ENCODE measurements at places on chromosomes 7 and 10.

- H3K4me3 ChIP-seq, result no peak overlapping the region
- no peaks in the 10 kb centered on the region for H3K27me3 ChIP-seq
- H3K4me1 ChIP-seq, result no peaks in the 10 kb centered on the region
- no peaks in the 10 kb centered on the region for H3K36me3 ChIP-seq
- no peak for DNase-seq
- H3K27ac ChIP-seq, result no peak overlapping the region
Observed at GRCh38 chr10:36358736-36359135, 716.6 kb upstream of the FZD8 start.

- no peak overlapping the region for H3K27ac ChIP-seq
- H3K27me3 ChIP-seq, result no peaks in the 10 kb centered on the region
- no peak overlapping the region for H3K4me3 ChIP-seq
- H3K36me3 ChIP-seq, result no peaks in the 10 kb centered on the region
- no peaks in the 10 kb centered on the region for H3K4me1 ChIP-seq
- DNase-seq, result no peak
Observed at GRCh38 chr7:83614112-83614511, 34.8 kb downstream of the SEMA3E start.

DNA sequence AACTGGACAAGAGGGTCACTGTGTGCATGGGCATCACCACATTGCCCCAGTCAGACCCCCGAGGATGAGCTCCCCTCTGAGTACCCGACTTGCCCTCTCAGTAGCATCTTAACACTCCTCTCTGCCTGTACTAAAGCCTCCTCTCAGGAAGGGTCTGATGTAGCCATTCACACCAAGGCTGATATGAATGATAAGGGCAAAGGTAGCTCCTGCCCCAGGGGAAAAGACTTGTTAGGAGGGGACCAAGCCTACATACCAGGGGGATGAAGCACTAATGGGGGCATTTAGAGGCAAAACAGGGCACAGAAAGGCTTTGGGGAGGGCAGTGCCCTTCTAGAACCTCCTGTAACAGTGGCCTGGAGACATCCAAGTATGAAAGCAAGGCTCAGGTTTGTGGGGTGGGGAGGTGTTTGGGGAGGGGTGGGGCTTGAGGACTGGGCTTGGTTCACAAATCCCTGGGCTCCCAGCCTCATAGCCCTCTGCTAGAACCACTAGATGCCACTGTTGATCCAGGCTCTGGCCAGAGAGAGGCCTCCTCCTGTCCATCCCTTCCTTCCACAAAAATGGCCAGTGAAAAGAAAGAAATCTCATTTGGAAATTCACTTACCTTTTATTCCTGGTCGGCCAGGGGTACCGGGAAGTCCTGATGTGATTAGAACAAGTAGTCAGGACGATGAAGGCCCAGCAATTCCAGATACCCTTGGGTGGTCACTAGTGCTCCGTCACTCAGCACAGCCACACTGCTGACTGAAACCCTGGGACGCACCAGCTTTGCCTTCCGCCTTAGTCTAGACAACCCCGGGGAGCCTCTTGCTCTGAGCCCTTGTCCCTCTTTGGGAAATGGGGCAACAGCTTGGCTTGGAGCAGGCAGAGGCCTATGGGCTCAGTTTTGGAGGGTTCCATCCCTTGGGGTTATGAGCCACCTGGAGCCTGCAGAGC lies 40.3 kb downstream of the COL17A1 start:
- H3K4me3 ChIP-seq, result no peak overlapping the region
- no peaks in the 10 kb centered on the region for H3K36me3 ChIP-seq
- H3K27ac ChIP-seq, result no peak overlapping the region
- no peak for DNase-seq
- H3K4me1 ChIP-seq, result no peaks in the 10 kb centered on the region

DNA sequence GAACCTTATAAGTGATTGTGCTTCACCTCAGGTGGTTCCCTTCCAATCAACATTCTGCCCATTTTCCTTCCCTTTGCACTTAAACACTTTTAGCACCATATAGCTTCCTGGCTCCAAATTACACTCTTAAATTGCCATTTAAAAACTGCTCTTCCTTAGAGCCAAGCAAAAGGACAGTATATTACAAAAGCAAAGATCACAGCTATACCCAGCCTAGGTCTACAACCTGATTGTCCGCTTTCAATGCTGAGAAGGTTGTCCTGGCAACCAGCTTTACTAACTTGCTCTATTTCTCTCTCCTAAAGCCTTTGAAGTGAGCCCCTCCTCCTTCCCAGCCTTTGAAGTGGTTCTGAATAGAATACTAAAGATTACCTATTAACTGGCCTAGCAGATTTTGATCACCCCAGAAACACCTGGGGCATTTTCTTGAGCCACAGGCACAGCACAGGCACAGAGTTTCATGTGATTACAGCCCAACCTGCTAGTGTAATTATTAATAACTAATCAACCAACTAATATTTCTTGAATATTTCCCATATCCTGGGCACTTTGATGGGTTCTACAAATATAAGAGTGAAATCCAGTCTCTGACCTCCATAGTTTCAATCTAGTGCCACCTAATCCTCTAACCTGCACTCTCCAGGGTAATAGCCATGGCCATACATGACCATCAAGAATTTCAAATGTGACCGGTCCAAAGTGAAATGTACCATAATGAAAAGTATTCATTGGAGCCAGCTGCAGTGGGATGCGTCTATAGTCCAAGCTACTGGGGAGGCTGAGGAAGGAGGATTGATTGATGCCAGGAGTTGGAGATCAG lies 63.6 kb upstream of the TRIM24 start:
- no peak overlapping the region for H3K4me3 ChIP-seq
- no peaks in the 10 kb centered on the region for H3K36me3 ChIP-seq
- no peaks in the 10 kb centered on the region for H3K27me3 ChIP-seq
- H3K4me1 ChIP-seq, result no peaks in the 10 kb centered on the region
- H3K27ac ChIP-seq, result no peak overlapping the region

DNA sequence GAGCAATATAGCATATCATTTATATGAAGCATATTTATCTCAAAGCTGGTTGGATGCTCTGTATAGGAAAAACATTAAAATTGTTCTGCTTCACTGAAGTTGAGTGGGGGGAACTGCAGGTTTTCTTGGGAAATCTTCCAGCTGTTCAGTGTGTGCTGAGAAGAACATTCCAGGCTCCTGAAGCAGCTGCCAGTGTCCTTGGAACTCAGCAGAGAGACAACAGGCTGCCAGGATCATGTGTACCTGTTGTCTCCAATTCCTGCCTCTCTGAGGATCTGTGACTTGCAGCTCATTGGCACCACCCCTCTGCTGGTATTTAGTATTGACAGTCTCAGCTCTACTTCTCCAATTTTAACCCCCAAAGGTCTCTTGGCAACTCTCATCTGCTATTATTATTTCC lies 42.3 kb upstream of the PRKG1 start:
- peaks cover 30% of the 10 kb centered on the region for H3K4me1 ChIP-seq
- H3K36me3 ChIP-seq, result no peaks in the 10 kb centered on the region
- DNase-seq, result no peak
- no peak overlapping the region for H3K4me3 ChIP-seq
- H3K27me3 ChIP-seq, result no peaks in the 10 kb centered on the region

- no peak overlapping the region for H3K27ac ChIP-seq
- no peaks in the 10 kb centered on the region for H3K27me3 ChIP-seq
- DNase-seq, result no peak
- H3K4me3 ChIP-seq, result no peak overlapping the region
- H3K36me3 ChIP-seq, result no peaks in the 10 kb centered on the region
Observed at GRCh38 chr7:7438851-7439250, 96.8 kb downstream of the COL28A1 start.

DNA sequence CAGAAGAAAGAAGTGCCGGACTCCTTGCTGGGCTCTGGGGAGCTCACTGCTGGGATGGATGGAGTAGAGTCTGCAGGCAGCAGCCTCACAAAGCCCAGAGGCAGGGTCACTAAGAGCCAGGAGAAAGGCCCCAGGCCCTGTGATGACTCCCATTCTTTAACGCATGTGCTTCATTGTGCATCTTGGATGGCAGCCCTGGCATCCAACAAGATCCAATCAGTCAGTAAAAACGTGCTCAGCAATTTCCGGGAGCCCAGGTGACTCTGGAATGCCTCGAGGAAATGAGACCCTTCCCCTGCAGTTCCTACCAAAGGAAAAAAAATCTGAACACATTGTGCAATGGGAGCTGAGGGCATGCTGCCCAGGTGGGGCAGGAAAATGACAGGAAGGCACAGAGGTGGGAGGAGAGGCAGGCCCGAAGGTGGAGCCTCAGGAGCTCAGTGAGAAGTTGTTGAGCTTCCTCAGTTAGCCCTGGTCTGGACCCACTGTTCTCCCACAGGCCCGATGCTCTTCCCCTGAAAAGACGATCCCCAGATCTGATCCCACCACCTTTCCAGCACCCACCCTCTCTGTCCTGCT lies 60.7 kb upstream of the TMEM72 start:
- no peaks in the 10 kb centered on the region for H3K36me3 ChIP-seq
- H3K4me3 ChIP-seq, result no peak overlapping the region
- no peak for DNase-seq
- no peaks in the 10 kb centered on the region for H3K27me3 ChIP-seq
- H3K4me1 ChIP-seq, result no peaks in the 10 kb centered on the region
- no peak overlapping the region for H3K27ac ChIP-seq

GRCh38 chr7:154620141-154620755 lies 382.7 kb downstream of the PAXIP1 start:
- no peak for DNase-seq
- no peaks in the 10 kb centered on the region for H3K4me1 ChIP-seq
- H3K27me3 ChIP-seq, result no peaks in the 10 kb centered on the region
- H3K36me3 ChIP-seq, result no peaks in the 10 kb centered on the region
- H3K4me3 ChIP-seq, result no peak overlapping the region

GRCh38 chr10:35017608-35018007 lies 72.5 kb downstream of the CUL2 start:
- H3K36me3 ChIP-seq, result no peaks in the 10 kb centered on the region
- H3K27ac ChIP-seq, result no peak overlapping the region
- no peak overlapping the region for H3K4me3 ChIP-seq
- no peak for DNase-seq

DNA sequence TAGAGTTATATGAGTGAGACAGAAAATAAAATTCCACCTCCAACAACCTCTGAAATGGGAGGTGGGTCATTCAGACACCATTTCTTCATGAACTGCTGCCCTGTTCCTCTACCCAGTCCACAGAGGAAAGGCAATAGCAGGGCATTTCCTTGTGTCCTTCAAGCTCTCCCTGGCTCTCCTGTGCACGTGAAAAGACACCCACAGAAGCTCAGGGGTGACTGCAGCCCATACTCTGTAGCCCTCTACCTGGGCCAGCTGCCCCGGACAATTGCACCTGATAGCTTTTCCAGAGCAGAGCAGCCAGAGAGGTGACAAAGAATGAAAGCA lies 10.0 kb downstream of the ST8SIA6 start:
- peaks cover 1% of the 10 kb centered on the region for H3K27me3 ChIP-seq
- H3K36me3 ChIP-seq, result no peaks in the 10 kb centered on the region
- no peaks in the 10 kb centered on the region for H3K4me1 ChIP-seq
- H3K27ac ChIP-seq, result no peak overlapping the region

- H3K4me1 ChIP-seq, result no peaks in the 10 kb centered on the region
- no peaks in the 10 kb centered on the region for H3K36me3 ChIP-seq
- H3K27me3 ChIP-seq, result peaks cover 1% of the 10 kb centered on the region
- H3K4me3 ChIP-seq, result no peak overlapping the region
Observed at GRCh38 chr10:123408660-123409059, 254.5 kb downstream of the BUB3 start.

GRCh38 chr7:133530682-133531081 lies 277.8 kb downstream of the EXOC4 start:
- H3K4me3 ChIP-seq, result no peak overlapping the region
- peaks cover 13% of the 10 kb centered on the region for H3K4me1 ChIP-seq
- no peak for DNase-seq
- H3K36me3 ChIP-seq, result no peaks in the 10 kb centered on the region
- no peaks in the 10 kb centered on the region for H3K27me3 ChIP-seq

DNA sequence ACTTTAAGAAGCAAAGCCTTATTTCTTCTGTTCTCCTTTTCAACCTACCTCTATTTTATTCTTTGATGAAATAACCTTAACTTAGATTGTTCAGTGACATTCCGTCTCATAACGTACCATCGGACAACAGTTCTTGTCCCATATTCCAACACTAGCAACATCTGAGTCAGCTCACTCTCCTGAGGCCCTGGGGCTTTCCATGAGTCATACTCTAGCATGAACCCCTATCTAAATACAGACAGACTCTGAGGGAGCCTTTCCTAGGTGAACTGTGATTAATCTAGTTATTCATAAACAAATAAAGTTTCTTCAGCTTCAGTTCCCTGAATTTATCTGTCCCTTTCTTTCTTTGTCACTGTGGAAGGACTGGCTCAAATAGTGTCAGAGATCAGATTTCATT lies 168.7 kb upstream of the LYZL1 start:
- H3K27me3 ChIP-seq, result no peaks in the 10 kb centered on the region
- no peak overlapping the region for H3K27ac ChIP-seq
- H3K4me1 ChIP-seq, result no peaks in the 10 kb centered on the region
- no peak for DNase-seq
- no peaks in the 10 kb centered on the region for H3K36me3 ChIP-seq
- H3K4me3 ChIP-seq, result no peak overlapping the region

DNA sequence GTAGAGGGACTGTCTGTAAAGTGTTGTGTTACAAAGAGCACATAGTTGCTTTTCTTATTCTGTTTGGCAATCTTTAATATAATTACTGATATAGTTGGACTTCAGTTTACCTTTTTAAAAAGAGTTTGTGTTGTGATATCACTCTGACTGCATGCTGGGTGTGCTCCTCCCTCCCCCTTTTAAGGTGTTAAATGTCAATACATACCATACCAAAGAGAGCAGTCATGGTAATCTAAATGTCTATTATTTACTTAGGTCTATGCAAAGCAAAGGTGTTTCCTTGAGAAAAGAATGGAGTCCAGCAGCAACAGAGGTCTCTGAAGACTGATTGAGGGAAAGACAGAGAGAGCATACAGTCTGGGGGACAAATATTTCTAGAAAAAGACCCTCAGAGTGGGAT lies 275.1 kb upstream of the NRP1 start:
- H3K27me3 ChIP-seq, result no peaks in the 10 kb centered on the region
- no peaks in the 10 kb centered on the region for H3K4me1 ChIP-seq
- no peak for DNase-seq
- no peaks in the 10 kb centered on the region for H3K36me3 ChIP-seq

DNA sequence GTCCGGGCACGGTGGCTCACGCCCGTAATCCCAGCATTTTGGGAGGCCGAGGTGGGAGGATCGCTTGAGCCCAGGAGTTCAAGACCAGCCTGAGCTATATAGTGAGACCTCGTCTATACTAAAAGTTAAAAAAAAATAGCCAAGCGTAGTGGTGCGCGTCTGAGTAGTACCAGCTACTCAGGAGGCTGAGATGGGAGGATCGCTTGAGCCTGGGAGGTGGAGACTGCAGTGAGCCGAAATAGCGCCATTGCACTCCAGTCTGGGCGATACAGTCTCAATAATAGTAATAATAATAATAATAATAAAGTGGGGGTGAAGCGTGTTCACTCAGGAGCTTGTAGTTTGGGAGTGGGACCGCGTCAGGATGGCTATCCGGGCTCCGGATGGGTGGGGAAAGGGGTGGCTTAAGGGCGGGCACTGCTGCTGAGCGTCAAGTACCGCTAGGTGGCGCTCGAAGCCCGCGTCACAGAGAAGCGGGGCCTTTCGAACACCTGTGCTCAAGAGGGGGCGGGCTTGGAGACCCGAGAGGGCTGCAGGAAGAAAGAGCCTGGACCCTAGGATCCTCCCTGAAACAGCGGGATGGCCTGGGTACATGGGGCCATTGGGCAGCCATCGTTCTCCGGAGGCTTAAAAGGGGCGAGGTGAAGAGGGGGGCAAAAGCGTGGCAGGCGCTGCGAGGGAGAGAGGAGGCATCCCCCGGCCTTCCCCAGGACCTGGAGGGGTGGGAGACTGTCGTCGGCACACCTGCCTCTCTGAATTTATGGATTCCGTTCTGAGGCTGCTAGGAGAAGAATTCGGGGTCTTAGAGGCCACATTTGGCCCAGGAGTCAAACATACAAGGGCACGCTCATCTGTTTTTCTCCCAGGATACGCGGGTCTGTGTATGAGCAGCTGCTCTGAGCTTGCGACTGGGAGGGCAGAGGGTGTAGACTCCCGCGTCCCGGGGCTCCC lies 14.5 kb downstream of the LBX1 start:
- peaks cover 3% of the 10 kb centered on the region for H3K4me1 ChIP-seq
- peak; percentile 84 for DNase-seq
- H3K36me3 ChIP-seq, result no peaks in the 10 kb centered on the region
- H3K27me3 ChIP-seq, result peaks cover 2% of the 10 kb centered on the region
- H3K27ac ChIP-seq, result no peak overlapping the region
- H3K4me3 ChIP-seq, result peak overlapping the region; percentile 61
